ENCODE measurements at places on chromosomes 13 and 19. TPM values are rescaled to one million over a fixed set of nuclear protein-coding genes. Genes with fewer than 3 reads are reported as not detected.

DNA sequence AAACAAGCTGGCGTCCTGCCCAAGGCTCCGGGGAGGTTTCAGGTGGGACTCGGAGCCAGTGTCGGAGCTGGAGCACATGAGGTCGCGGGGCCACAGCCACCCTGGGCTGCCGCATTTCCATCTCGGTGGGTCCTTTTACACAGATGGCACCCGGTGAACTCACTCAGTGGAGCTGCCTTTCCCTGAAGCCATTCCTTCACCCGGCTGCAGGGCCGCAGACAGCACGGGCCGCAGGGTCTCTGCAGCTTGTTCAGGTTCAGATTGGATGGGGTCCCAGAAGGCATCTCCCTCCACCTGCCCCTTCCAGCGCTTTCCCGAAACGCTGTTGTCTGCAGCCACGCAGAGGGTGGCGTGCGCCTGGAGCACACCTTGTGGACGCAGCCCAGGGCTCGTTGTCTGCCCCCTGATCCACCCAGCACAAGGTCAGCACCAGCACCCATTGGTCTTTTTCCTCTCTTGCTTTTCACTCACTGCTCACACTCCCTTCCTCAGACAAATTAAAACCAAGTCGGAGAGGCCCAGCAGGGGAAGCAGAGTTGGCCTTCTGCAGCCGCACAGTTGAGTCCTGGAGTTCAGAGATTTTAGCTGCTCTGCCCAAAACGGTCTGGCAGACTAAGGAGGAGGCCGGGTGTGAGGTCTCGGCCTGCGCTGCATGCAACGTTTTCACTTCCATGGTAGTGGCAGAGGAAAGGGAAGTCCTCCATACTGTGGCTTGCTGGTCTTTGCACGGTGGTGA, 18.1 kb downstream of the MCF2L start:
- DNase-seq: no peak

GRCh38 chr19:42301646-42302203, at the start of gene PRR19:
TSS of gene PRR19 (plus strand) at chr19:42302132. CDS start at chr19:42309585, 7,453 bp downstream.
- no peak for DNase-seq

GRCh38 chr13:110136660-110137585, 170.0 kb downstream of the COL4A1 start:
- no peak for DNase-seq

- peak; percentile 28 for DNase-seq
Observed at GRCh38 chr19:53466726-53467484, 628 bp upstream of the ZNF813 start.

- no peak for DNase-seq
Observed at GRCh38 chr13:39272994-39273393, 234.7 kb downstream of the NHLRC3 start.

DNA sequence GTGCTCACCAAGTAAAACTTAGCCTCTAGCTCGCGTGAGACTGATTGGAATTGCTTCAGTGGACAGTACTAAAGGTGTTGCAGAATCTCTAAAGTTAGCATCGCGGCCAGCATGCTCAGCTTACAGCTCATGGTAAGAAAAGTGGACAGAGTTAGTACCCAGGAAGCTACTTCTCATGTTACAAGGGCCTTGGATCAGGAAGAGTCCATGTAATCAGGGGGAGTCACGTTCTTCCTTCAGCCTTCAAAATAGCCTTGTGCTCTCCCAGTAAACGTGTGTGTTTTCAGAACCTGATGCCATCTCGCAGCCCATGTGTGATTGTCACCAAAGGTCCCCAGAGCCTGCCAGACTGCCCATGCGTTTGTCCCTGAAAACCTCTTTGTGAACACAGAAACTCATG, 195.8 kb upstream of the RNF113B start:
- no peak for DNase-seq

- DNase-seq: no peak
Observed at GRCh38 chr19:54485851-54486250, 12.8 kb upstream of the CDC42EP5 start.

DNA sequence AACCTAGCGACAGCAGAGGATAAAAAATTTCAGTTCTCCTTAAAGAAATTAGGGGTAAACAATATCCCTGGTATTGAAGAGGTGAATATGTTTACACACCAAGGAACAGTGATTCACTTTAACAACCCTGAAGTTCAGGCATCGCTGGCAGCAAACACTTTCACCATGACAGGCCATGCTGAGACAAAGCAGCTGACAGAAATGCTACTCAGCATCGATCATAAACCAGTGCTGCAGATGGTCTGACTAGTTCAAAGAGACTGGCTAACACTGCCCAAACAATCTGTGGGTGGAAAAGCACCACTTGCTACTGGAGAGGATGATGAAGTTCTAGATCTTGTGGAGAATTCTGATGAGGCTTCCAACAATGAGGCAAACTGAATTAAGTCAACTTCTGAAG, 19.9 kb upstream of the ACOD1 start:
- no peak for DNase-seq

GRCh38 chr13:51828730-51829567, 16.0 kb downstream of the TMEM272 start:
- no peak for DNase-seq

KLK5 gene
- 25.4 TPM for polyA plus RNA-seq

CEACAM5 gene
- polyA plus RNA-seq: 0.33 TPM

FBXO27 gene
- polyA plus RNA-seq: 15.5 TPM

ZNF66 gene
- 0.70 TPM for polyA plus RNA-seq

NPAS1 gene
- polyA plus RNA-seq: 1.1 TPM

KL gene
- 1.6 TPM for polyA plus RNA-seq

ZNF574 gene
- polyA plus RNA-seq: 47.4 TPM
